Spleen (tissue), 13 donors: ENCODE measurements at places on chromosomes 7 and 10. TPM values are rescaled to one million over a fixed set of nuclear protein-coding genes. Genes with fewer than 3 reads are reported as not detected.
A peak's percentile ranks its signal among the peaks of the same experiment; 100 is the strongest.

Gene DGKI
- total RNA-seq = 0.61 TPM

DNA sequence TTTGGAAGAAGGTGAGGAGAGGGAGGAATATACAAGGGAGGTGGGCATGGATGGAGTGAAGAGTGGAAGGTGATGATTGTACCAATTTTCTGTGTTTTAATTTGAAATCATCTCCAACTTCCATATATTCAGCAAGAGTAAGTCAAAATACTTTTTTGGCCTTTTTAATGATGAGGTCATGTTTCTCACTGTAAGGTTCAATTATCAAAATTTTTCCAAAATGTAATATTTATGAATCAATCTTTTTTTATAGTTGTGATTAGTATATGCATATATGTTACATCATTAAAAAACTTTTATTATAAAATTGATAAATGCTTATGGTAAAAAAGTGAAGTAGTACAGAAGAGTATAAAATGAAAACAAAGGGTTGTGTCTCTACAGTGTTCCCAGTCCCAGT is 40.7 kb downstream of the PRKAR2B start:
- H3K36me3 ChIP-seq = no peaks in the 10 kb centered on the region
- DNase-seq = no peak
- H3K27ac ChIP-seq = no peak overlapping the region
- H3K4me1 ChIP-seq = peaks cover 8% of the 10 kb centered on the region

DNA sequence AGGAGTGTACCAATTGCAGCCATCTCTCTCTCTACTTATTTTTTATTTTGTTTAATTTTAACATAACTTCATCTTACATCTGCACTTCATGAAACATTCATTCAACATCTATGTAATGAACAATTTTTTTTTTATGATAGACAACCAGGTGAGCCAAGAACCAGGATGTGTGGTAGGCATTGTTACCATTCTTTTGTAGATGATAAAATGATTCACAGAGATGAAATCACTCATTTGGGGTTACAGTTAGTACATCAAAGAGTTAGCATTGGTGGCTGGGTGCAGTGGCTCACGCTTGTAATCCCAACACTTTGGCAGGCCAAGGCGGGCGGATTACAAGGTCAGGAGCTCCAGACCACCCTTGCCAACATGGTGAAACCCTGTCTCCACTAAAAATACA is 127.8 kb downstream of the HDAC9 start:
- DNase-seq = no peak
- H3K4me1 ChIP-seq = no peaks in the 10 kb centered on the region
- no peak overlapping the region for H3K4me3 ChIP-seq
- H3K27me3 ChIP-seq = no peaks in the 10 kb centered on the region

DNA sequence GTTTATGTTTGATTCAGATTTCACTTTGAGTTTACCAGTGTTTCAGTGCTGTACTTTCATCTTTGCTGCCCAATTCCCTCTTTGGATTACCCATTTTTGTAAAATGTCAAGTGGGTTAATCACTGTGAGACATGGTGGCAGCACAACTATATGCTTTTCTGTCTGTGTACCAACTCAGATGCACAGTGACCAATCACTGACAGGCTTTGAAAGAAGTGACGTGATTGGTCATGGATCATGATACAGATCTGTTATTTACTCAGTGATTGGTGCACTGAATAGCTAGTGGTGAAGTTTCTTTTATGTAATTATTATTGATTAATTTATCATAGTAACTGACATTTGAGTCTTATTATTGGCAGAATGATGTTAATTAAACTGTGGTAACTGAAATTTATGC is 126.9 kb downstream of the SDK1 start:
- DNase-seq = no peak
- no peaks in the 10 kb centered on the region for H3K27me3 ChIP-seq
- H3K4me3 ChIP-seq = no peak overlapping the region
- no peak overlapping the region for H3K27ac ChIP-seq
- no peaks in the 10 kb centered on the region for H3K36me3 ChIP-seq

GRCh38 chr7:4191046-4191445 is 491.0 kb upstream of the FOXK1 start:
- no peak overlapping the region for H3K27ac ChIP-seq
- H3K4me1 ChIP-seq = peaks cover 15% of the 10 kb centered on the region
- no peaks in the 10 kb centered on the region for H3K27me3 ChIP-seq
- DNase-seq = no peak
- H3K4me3 ChIP-seq = no peak overlapping the region

GRCh38 chr10:60536529-60537114 is 146.9 kb upstream of the ANK3 start:
- no peak overlapping the region for H3K27ac ChIP-seq
- no peaks in the 10 kb centered on the region for H3K4me1 ChIP-seq
- no peaks in the 10 kb centered on the region for H3K36me3 ChIP-seq
- H3K27me3 ChIP-seq = no peaks in the 10 kb centered on the region

Gene EEPD1
- 17.8 TPM for total RNA-seq

- no peak overlapping the region for H3K4me3 ChIP-seq
- no peaks in the 10 kb centered on the region for H3K27me3 ChIP-seq
- no peak overlapping the region for H3K27ac ChIP-seq
- no peaks in the 10 kb centered on the region for H3K36me3 ChIP-seq
- DNase-seq = no peak
Measured at GRCh38 chr10:81594991-81595390, 280.0 kb upstream of the NRG3 start.

DNA sequence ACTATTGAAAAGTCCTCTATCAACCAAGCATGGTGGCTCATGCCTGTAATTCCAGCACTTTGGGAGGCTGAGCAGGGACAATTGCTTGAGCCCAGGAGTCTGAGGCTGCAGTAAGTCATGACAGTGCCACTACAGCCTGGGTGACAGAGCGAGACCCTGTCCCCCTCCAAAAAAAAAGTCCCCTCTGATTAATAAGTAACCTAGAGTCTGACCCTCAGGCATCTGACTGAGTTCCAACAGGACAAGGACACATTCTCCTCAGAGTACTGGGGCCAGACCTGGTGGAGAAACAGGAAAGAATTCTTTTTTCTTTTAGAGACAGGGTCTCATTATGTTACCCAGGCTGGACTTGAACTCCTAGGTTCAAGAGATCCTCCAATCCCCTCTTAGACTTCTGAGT is 10.0 kb downstream of the MORN4 start:
- no peaks in the 10 kb centered on the region for H3K36me3 ChIP-seq
- no peak overlapping the region for H3K27ac ChIP-seq
- DNase-seq = no peak
- no peak overlapping the region for H3K4me3 ChIP-seq

Gene BCAP29
- 34.2 TPM for total RNA-seq

GRCh38 chr10:125084191-125084613 is 76.2 kb downstream of the CTBP2 start:
- no peaks in the 10 kb centered on the region for H3K27me3 ChIP-seq
- H3K4me1 ChIP-seq = peaks cover 64% of the 10 kb centered on the region
- peak; percentile 64 for DNase-seq
- no peaks in the 10 kb centered on the region for H3K36me3 ChIP-seq

Gene PDLIM1
- total RNA-seq = 118 TPM
